Fibroblast of lung (primary cell): ENCODE measurements at places on chromosomes 16 and 17. TPM values are rescaled to one million over a fixed set of nuclear protein-coding genes. Genes with fewer than 3 reads are reported as not detected.

GRCh38 chr16:2473446-2473926 is 1.4 kb upstream of the TBC1D24 start:
- no peak for DNase-seq

GRCh38 chr16:73014768-73015167 is 33.2 kb downstream of the ZFHX3 start:
- DNase-seq = no peak

DNA sequence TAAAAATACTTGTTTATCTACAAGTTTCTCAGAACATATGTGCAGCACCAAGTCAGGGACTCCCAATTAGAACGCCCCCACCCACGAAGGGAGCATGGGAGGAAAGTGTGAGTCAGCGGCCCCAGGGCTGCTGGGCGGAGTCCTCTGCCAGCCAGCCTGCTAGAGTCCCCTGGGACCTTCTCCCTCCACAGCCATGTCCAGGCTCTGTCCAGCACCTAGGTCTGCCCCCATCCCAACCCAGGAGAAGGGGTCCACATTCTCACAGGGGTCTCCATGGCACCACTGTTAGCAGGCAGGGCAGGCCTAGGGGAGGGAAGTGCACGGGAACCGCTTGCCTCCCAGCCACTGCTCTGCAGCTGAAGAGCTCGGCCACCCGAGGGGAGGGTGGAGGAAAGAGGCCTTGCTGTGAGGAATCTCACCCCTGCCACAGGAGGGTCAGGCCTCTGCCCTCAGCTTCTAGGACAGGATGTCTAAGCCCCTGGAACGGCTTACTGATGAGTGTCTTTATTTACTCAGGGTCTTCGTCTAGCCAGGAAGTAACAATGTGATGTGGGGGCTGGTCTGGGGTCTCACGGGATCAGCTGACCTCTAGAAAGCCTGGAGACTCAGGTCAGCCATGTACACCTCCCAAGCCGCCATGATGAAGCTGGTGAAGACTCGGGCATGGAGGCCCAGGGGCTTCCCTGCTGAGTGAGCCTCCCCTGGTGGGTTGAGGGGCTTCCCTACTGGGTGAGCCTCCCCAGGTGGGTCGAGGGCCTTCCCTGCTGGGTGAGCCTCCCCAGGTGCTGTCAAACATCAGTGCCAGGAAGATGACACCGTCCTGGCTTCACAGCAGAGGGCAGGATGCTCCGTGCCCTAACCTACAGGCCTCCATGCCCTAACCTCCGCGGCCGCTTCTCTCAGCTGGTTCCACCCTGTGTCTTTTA is 190.3 kb downstream of the RBFOX3 start:
- peak; percentile 20 for DNase-seq

DNA sequence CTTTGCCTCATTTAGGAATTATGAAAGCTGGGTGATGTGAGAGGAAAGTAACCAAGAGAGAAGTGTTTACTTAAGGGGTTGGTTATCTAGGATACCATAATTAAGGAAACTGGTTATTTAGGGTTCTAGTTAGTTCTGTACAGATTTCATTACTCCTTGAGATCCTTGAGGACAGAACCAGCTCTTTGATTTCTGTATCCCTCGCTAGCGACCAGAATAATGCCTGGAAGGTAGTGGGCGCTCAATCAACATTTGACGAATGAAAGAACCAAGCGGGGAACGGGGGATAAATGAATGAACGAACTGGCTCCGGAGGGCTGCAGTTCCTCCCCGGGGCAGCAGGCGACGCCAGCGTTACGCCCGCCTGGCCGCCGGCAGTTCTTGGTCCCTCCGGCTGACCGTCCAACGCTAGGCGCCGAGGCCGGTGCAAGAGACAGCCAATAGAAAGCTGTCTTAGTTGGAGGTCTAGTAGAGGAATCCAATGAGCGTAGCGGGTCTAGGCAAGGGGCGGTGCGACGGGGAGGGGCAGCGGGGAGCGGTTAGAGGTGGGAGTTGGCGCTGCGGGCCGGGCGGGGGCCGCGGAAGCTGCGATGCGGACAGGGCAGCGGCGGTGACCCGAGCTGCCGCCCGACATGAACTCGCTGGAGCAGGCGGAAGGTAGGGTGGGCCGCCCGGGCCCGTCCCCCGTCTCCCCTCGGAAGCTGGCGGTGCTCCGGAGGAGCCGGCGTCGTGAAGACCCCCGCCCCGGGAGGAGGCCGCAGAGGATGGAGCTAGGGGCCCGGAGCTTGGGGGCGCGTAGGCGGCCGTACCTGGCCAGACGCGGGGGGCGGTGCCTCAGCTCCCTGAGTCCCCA is at the start of gene CNEP1R1:
Gene CNEP1R1 (plus strand): TSS at position 542 of the 853 bp plus-strand sequence. CDS start 91 bp downstream, at position 633.
- DNase-seq = peak; percentile 95

DNA sequence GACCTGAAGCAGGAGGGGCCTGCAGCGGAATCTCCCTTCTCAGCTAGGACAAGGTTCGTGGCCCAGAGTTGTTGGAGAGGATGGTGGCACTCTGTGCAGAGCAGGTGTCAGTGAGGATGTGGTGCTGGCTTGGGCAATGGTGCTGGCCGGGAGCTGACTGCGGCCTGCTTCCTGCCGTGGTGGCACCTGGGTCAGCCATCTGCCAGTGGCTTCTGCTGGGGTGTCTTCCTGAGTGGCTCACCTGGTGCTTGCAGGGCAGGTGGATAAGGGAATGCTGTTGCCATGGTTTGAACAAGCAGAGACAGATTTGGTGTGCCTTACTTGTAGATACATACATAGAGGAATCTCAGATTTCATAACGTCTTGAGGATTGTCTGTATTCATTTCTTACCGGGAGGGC is 69.6 kb downstream of the SEC14L1 start:
- no peak for DNase-seq

- peak; percentile 41 for DNase-seq
Measured at GRCh38 chr16:12027558-12028287, 51.2 kb downstream of the SNX29 start.

- no peak for DNase-seq
Measured at GRCh38 chr16:83110269-83110668, 483.5 kb downstream of the CDH13 start.

GRCh38 chr17:55172612-55173011 is 92.1 kb upstream of the HLF start:
- no peak for DNase-seq

GRCh38 chr17:47789611-47790561 is 31.7 kb downstream of the OSBPL7 start:
- DNase-seq = peak; percentile 36

GRCh38 chr16:8958344-8959167 is 5.2 kb downstream of the USP7 start:
- DNase-seq = peak; percentile 75

DNA sequence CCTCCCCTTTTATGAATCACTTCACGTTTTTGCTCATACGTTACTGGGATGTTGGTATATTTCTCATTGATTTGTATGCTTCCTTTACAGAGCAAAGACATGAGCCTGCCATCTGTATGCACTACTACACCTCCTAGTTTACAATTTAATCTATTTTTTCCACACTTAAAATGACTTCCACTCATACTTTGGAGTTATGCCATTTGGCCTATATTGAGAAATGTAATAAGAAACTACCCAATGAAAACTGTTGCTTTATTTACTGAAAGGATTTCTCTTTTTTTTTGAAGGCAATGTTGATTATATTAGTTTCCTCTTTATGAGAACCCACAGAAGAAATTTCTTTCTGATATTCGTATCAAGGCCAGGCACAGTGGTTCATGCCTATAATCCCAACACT is 43.1 kb downstream of the DUSP14 start:
- DNase-seq = peak; percentile 58

GRCh38 chr17:73010414-73010813 is 82.1 kb downstream of the SLC39A11 start:
- no peak for DNase-seq

- peak; percentile 19 for DNase-seq
Measured at GRCh38 chr17:37130984-37131446, 182.3 kb downstream of the AATF start.

DNA sequence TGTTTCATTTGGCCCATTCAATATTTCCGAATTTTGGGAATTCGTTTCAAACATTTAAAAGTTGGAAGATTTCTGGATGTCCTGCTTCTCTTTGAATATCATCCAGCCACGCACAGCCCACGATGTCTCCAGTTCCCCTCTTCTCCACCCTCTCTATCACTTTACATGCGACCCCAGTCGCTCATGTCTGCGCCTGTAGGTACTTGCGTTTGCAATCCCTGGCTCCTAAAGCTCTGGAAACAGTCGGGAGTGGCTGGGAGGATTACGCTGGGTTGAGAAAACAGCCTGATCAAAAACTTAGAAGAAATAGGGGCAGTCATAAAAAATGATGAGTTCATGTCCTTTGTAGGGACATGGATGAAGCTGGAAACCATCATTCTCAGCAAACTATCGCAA is 1.5 kb upstream of the SBK1 start:
- DNase-seq = no peak

GRCh38 chr17:35774499-35774898 is 13.8 kb downstream of the C17orf50 start:
- peak; percentile 80 for DNase-seq

DNA sequence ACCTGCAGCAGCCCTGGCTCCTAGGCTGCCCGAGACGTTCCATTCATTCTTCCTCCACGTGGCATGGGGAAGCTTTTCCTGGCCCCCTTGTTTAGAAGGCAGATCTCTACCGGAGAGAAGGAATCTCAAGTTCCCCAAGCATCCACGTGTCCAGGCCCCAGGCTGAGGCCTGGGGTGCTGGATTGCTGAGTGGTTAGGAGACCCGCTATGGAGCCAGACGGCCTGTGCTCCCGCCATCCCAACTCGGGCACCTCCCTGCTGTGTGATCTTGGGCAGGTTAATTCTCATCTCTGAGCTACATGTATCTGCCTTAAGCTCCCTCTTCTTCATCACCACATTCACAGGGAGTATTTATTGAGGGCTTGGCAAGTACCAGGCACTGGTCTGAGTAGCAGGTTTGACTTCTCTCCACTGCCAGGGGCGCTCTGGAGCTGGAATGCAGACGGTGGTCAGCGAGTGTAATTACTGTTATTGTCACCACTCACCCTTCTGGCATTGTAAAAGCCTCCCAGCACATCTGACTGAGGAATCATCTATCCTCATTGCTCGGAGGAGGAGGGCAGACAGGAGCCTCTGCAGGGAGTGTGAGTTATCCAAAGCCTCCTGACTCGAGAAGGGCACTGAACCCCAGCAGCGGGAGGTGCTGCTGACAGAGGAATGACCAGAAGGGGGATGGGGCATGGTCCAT is 1.1 kb upstream of the ADGRG1 start:
- peak; percentile 91 for DNase-seq

DNA sequence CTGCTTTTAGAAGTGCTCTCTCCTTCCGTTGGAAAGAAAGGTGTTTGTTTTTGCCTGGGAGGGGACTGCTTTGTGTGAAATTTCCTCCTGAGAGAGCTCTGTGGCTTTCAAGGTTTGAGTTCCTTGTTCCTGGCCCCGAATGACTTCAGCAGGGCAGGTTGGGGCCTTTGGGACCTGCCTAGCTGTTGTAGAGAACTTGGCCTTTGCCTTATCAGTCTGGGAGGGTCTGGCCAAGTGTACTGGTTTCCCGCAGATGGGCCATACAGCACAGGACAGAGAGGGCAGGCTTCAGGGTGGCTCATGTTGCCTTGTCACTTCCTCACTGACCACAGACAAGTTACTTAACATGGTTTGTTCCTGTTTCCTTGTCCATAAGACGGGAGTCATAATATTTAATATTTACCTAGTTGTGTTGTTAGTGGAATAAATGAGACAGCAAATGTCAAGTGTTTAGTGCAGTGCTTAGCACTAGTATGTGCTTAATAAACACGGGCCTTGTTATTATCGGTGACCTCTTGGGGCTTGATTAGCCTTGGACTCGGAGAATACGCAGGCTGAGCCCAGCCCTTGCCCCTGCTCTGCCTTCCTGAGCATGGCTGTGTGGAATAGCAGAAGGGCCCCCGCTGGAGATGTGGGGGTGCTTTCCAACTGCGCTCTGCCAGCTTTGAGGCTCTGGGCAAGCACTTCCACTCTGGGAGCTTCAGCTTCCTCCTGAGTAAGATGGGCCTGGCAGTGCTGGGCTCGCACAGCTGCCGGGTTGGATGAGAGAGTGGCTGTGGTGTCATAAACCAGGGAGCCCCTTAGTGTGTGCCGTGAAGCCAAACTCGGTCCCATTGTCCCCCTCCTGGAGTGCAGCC is 6.6 kb downstream of the PRSS8 start:
- no peak for DNase-seq

- no peak for DNase-seq
Measured at GRCh38 chr17:74992223-74992622, 4.8 kb downstream of the CDR2L start.

DNA sequence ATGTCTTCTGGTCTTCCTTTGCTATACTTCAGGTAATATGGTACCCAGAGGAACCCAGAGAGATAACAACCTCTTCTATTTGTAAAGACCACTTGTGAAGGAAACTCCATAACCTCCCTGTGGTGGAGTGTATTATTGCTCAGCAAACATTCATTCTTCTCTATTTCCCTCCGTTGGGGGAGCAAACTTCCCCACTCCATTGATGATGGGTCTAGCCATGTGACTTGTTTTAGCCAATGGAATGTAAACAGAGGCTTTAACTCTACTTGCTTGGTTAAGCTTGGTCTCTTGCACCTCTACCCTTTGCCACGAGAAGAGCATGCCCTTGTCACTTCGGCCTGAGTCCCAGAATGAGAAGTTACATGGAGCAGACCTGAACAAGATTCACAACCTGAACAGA is 30.0 kb upstream of the SKAP1 start:
- DNase-seq = no peak

- DNase-seq = no peak
Measured at GRCh38 chr16:7644811-7645210, 312.2 kb downstream of the RBFOX1 start.

- DNase-seq = peak; percentile 46
Measured at GRCh38 chr16:2895813-2896212, 12.8 kb downstream of the FLYWCH2 start.

GRCh38 chr16:25007284-25007984 is 7.7 kb downstream of the ARHGAP17 start:
- DNase-seq = peak; percentile 93

The C17orf78 gene
- not detected in 2 replicates for total RNA-seq

The FOXL1 gene
- total RNA-seq = 24.1 and 27.4 TPM in 2 replicates

The ATP6V0A1 gene
- 35.7 and 65.7 TPM in 2 replicates for total RNA-seq

The EIF3C gene
- 155 and 183 TPM in 2 replicates for total RNA-seq

The STAT5A gene
- total RNA-seq = 26.2 and 28.4 TPM in 2 replicates
